ENCODE measurements at places on chromosomes 6 and 20.
A peak's percentile ranks its signal among the peaks of the same experiment; 100 is the strongest.

DNA sequence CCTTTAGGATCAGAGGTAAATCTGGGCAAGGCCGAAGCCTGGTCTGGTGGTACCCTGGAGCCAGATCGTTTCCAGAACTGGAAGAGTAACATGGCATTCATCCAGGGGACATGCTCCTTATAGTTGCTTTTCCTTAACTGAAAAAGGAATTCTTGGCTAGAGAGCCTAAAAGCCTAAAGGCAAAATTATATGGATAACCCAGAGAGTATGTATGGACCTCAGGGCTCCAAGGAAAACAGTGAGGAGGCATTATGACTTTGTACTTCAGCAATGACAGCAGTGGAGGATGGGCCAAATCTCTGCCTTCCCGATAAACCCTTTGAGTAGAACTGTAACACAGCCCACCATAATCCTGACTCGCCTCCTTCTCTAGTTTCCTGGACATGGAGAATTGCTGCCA is 29.3 kb downstream of the ARHGAP18 start:
- no peak for DNase-seq

GRCh38 chr6:76453270-76453669 is 380.8 kb upstream of the IMPG1 start:
- DNase-seq, result no peak

DNA sequence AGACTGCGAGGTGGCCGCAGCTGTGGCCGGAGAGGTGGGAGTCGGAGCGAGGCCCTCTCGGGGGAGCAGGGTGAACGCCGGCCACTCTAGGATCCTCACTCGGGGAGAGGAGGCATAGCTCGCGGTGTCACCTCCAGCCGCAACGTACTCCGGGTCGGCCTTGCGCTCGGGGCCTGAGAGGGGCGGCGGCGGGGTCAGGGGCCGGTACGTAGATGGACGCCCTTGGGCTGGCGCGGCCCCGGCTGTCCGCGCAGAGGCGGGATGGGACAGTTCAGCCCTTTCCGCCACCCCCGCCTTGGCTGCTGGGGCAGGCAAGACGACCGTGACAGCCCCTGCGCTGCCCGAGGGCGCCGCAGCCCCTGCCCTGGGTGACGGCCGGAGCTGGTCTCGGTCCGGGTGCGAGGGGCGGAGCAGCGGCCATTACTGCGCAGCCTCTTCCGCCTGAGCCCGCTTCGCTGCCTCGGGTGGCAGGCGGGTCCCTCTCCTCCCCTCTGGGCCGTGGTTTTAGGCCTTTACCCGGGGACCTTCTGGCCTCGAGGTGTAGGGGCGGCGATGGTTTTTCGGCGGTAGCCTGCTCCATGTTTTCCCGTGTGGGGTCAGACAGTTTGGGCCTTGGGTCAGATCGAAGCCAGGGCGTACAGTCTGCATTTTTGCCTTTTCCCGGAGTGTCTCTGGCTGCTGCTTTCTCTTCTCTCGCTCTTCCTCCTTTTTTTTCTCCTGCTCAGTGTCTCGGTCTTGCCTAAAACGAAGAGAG is 405 bp downstream of the RNF146 start:
- DNase-seq, result peak; percentile 61

DNA sequence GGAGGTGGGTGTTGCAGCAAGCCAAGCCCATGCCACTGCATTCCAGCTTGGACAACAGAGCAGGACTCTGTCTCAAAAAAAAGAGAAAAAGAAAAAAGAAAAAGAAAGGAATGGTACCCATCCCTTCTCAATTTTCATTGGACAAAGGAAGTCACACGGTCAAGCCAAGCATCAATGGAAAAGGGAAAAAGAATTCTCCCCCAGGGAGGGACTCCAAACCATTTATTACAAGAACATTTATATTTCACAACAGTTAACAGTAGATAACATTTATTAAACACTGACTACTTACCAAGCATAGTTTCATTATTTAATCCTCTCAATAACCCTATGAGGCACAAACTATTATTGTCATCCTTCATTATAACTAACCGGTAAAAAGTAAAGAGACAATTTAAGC is 6.6 kb upstream of the KIF13A start:
- DNase-seq, result no peak

- no peak for DNase-seq
Observed at GRCh38 chr6:159398633-159399032, 229.4 kb downstream of the FNDC1 start.

DNA sequence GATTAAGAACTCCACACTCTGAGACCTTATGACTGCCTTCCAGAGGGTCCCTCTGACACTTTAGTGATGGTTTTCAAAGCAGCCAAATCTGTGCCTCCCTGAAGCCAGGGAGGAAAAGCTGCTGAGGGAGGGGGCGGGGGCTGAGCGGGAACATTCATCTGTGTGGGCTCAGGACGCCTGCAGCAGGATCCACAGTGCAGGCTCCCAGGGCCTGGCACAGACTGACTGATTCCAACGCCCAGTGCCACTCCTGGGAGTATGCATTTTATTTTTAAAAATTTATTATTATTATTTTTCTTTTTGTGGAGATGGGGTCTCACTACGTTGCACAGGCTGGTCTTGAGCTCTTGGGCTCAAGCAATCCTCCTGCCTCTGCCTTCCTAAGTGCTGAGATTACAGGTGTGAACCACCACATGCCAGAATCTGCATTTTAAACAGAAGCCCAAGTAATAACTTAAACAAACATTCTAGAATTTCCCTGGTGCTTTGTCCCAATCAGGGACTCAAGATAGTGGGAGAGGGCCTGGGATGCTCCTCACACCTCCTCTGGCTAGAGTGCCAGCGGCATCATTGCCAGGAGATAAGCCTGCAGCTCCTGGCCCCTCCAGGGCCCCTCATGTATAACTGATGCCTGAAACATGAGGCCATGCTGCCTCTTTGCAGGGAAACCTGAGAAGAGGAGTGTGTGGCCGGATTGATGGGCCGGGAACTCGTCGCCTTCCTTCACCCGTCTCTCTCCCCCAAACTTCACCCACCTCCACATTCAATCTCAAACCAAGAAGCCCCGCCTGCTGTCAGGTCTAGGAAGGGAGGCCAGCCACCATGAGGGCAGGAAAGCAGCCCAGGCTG is 438 bp upstream of the TMC2 start:
- no peak for DNase-seq

DNA sequence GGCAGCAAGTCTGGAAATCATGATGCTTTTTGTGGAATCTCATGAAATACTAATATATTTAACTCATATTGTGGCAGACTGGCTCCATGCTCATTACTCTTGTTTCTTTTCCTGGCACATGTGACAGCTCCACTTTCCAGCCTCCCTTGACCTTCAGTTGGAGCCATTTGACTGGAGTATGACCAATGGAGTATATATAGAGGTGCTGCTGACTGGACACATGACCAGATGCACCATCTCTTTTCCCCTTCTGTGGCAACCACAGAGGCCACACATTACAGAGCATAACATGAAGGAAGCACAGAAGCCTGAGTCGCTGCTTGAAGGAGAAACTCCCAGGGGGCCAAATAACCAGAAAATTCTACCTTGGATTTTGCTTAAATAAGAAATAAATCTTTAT is 77.4 kb downstream of the MKKS start:
- no peak for DNase-seq

DNA sequence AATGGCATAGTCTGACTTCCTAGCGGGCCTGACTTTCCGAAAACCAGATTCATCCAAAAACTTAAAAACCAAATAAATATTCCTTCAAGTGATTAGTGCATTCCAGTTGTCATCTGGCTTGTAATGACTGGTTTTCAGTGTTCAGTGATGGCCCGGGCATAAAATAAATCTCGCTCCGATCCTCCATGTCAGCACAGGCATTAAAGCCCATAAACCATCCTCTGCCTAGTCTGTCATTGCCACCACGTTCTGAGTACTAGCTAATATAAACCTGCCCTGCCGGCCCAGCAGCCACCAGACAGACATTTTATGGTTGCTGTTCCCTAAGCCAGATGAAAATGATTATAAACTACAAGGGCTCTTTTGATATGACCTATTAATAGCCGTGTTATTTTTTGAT is 232.3 kb upstream of the GMDS start:
- no peak for DNase-seq

DNA sequence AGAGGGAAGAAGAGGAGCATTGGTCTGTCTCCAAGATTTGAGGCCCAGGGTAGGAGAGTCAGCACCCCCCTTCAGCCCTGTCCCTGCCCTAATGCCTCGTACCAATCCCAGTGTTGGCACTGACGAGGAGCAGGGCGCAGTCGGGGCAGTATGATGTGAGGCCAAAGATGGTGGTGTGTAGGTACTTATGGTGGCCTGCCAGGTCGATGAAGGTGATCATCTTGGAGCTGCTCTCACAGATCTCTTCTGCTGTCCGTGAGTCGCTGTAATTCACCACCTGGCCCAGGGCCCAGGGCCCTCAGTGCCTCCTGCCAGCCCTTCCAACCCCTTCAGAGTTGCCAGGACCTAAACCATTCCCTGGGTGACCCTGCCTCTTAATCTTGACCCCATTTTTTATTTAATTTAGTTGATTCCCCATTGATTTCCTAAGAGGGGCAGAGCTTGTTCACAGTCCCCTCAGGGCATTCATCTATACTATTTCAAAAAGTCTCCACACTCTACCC is 4.2 kb downstream of the GTPBP2 start:
- no peak for DNase-seq

- DNase-seq, result no peak
Observed at GRCh38 chr6:144408161-144408560, 123.0 kb downstream of the UTRN start.

GRCh38 chr6:89035252-89036101 is 45.1 kb upstream of the PNRC1 start:
- DNase-seq, result no peak

DNA sequence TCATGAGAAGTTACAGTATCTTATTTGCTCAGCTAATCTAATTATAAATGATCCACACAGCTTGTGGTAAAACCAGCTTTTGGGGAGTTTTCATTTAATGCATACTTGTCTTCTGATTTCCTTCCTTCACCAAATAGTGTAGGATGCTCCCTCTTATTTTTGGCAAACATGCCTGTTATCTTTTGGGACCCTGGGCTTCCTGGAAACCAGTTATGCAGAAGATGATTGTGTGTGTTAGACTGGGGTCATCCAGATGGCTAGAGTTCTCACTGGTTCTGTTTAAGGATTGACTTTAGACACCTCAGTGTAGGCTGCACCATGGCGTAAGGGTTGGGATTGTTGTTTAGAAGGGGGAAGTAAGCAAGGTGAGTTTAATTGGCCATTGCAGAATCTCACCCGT is 61.3 kb downstream of the PTPN1 start:
- DNase-seq, result no peak

DNA sequence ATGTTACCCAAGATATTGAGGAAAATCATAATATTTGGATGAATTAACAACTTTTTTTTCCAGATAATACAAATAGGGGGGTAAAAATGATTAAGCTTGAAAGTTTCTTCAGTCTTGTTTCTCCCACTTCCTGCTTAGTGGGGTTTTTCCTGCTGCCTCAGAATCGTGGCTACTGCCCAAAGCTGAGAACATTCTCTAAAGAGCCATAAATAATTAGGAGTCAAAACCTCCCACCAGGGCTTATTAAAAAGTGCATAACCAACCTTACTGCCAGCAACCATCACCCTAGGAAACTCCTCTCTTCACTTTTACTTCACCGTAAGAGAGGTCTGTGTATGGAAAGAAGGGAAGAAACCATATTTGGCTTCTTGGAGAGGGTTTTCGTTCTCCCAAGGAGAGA is 9.0 kb upstream of the LCA5 start:
- DNase-seq, result no peak

DNA sequence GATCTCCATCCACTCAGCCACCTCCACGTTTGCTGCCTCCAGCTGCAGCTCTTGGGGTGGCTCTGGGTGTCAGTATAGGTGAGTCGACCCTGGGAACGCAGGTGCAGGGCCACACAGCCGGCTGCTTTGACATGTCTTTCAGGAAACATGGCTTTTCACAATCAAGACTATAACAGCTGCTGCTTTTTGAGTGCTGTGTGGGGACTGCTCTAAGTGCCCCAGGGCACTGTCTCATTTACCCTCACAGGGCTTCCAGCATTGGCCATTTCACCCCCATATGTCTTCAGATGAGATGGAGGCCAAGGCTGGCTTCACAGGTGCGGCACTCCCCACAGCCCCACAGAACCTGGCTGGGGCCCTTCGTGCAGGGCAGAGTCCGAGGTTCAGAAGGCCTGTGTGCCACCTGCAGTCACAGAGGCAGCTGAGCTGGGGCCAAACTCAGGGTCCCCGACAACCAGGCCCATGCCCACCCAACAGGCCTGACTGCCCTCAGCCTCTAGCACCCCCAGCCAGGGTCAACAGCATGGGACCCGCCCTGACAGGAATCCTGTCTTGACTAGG is 14.9 kb upstream of the CST7 start:
- DNase-seq, result no peak

GRCh38 chr6:169984181-169985120 is 233.0 kb downstream of the ERMARD start:
- no peak for DNase-seq

DNA sequence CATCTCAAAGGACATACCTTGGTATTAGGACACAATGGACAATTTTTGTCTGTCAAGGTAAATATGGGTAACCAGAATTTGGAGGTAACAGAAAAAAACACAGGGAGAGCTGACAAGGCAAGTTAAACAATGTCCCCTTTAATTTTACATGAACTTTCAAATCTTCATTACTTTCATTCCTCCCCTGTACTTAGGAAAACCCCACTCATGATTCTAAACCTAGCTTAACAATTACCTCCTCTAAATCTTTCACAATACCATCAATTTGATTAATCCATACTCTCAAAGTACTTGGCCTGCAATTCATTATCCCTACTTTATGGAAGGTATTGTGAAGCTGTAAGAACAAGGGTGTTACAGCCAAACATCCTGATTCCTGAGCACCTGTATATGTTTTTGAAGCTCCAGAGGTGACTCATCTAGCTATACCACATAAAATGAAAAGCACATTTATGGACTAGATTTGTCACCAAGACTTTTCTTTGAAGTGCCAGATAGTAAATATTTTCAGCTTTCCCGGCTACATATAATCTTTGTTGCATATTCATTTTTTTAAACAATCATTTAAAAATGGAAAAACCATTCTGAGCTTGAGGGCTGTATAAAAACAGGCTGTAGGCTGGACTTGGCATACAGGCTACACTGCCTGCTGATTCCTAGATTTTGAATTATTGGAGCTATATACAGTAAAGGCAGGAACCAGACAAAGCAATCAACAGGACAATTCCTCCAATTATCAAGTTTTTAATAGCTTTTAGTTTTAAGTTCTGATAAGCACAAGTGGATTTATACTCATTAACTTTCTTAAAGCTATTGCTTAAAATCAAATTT is 22.9 kb downstream of the DEK start:
- DNase-seq, result no peak

- no peak for DNase-seq
Observed at GRCh38 chr6:39366931-39367618, 44.6 kb upstream of the KCNK16 start.

DNA sequence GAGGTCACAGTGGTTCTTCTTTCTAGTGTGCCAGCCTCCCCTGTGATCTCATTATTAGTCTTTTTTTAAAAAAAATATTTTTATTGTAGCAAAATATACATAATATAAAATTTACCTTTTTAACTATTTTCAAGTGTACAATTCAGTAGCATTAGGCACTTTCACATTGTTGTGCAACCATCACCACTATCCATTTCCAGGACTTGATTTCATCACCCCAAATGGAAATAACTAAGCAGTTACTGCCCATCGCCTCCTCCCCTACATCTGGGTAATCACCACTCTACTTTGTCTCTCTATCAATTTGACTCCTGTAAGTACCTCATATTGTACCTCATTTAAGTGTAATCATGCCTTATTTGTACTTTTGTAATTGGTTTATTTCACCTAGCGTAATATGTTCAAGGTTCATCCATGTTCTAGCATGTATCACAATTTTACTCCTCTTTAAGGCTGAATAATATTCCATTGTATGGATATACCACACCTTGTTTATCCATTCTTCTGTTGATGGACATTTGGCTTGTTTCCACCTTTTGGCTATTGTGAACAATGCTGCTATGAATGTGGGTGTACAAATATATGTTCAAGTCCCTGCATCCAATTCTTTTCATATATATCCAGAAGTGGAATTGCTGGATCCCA is 68.6 kb upstream of the FYN start:
- no peak for DNase-seq
